ENCODE measurements at places on chromosomes 4 and X.

DNA sequence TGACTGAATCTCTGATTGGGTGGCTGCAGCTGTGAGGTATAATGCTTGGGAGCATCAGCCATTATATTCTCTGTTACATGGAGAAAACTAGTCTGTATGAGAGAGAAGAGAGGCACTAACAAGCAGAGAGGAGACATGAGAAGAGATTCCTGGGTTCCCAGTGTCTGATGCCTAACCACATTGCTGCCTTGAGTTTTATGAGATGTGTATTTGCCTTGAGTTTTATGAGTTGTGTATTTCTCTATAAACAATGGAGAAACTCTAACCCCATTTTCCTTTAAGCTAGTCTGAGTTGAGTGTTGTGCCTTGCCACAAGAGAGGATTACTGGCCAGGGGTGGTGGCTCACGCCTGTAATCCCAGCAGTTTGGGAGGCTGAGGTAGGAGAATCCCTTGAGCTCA is 208.1 kb downstream of the BCOR start:
- DNase-seq: no peak

DNA sequence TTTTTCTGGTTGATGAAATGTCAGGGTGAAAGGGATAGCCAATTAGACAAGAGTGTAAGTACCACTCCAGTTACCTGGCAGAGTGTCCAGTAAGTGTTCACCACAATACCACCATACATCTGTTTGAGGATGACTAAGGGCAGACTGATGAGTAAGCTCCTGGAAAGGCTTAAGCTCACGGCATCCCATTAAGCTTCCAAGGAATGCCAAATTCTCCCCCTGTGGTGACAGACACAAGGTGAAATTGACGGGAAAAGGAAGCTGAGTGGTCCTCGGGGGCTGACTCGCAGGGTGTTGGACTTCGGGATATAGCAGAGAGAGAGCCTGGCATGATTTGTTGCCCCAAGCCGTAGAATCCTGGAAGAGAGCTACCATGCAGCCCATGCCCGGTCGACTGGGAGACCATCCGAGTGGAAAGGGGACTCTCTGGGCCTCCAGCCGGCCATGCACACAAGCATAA is 7.6 kb upstream of the BST1 start:
- no peak for DNase-seq

- no peak for DNase-seq
Measured at GRCh38 chrX:50458483-50458882, 12.1 kb downstream of the DGKK start.

GRCh38 chrX:108091878-108092291 is 307 bp downstream of the ATG4A start:
- DNase-seq: no peak

GRCh38 chr4:118224243-118224829 is 128.5 kb downstream of the PRSS12 start:
- no peak for DNase-seq

- DNase-seq: no peak
Measured at GRCh38 chr4:69116645-69117321, 20.5 kb downstream of the UGT2B7 start.

GRCh38 chrX:53550756-53551463 is 116.7 kb upstream of the HSD17B10 start:
- no peak for DNase-seq

DNA sequence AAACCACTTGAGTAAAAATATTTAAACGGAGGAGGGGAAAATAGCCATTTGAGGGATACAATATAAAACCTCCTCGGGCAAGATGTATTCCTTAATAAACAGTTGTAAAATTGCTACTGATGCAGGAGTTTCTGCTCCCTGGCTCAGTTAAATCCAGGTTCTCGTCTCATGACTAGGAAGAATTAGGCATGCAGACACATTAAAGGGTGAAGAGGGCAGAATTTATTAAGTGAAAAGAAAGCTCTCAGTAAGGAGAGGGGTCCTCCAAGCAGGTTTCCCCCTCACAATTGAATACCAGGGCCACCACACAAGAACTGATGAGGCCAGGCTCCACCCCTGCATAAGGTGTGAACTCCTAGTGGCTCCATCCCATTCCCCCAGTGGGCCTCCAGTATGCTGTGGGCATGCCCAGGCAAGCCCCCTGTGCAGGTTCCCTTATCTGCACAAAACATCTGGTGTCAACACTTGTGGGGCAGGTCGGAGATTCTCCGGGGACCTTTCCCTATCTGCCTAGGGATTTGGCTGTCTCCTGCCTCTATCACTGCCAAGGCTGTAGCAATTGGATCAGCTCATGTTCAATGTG is 80.4 kb downstream of the HS6ST2 start:
- DNase-seq: no peak

DNA sequence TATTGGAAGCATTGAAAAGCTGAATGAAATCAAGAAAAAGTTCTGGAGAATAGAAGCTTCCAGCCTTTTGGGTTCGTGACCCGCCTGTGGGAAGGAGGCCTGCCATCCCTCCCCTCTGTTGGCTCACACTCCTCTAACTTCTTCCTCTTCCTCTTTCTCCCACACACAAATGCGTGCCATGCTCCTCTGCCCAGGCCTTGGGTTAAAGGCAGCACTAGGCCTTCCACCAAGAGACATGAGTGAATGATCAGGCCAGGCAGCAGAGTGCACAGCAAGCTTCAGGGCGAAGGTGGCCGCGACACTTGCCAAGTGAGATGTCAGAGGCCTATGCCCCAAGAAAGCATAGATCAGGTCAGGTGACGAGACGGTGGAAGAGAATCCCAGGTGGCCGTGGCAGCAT is 38.4 kb downstream of the FAM193A start:
- no peak for DNase-seq

DNA sequence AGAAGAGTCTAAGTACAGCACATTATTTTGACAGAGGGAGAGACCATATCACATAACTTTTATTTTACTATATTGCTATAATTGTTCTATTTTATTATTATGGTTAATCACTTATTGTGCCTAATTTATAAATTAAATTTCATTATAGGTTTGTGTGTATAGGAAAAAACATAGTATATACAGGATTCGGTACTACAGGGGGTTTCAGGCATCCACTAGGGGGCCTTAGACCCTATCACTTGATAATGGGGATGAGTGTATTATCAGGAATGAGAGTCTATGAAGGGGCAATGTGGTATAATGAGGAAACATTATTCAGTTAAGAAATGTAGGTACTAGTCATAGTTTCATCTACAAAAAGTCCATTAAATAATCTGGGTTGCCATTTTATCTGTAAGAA is 833.1 kb downstream of the C4orf33 start:
- DNase-seq: no peak

DNA sequence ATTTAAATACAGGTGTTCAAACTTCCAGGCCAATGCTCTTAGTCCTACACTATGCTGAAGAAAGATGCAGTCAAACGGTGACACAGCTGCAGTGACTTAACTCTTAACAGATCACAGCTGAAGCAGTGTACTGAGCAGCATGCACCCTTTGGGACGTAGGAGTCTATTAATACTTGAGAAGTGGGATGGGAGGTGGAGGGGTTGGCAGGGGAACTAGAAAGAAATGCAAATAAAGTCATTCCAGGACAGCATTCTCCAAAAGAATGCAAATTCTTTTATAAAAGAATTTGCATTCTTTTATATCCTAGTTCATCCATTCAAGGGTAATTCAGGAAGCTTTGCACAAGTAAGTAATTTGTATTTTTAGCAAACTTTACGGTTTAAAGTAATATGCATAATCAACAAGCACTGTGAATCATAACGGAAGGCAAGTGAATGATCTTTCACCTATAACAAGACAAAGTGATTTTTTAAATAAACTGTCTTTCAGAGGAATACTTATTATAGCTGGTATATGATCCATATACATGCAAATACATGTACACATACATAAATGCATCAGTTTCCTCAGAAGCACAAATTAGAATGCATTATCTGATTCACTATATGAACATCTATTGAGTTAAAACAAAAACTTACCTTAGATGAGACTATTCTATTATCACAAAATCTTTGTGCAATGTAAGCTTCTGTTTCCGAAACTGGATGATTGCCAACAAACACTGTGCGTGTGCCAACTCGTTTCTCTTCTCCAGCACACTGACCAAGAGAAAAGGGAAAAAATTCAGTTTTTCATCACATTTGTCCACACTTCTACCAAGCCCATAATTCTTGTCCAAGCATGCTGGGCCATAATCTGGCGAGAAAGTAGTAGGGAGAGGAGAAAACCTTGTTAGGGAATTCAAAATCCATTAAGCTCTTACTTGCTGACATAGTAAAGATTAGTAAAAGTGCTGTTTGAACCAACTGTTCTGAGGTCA is 106.5 kb downstream of the ATP11C start:
- no peak for DNase-seq

- DNase-seq: no peak
Measured at GRCh38 chr4:66219401-66219800, 549.1 kb upstream of the EPHA5 start.

- no peak for DNase-seq
Measured at GRCh38 chr4:108637856-108638255, 12.5 kb upstream of the OSTC start.

- no peak for DNase-seq
Measured at GRCh38 chr4:115596265-115597001, 483.0 kb upstream of the NDST4 start.

GRCh38 chr4:154344686-154345085 is 146.9 kb downstream of the DCHS2 start:
- no peak for DNase-seq

GRCh38 chrX:40543661-40544328 is 37.0 kb upstream of the ATP6AP2 start:
- DNase-seq: no peak

DNA sequence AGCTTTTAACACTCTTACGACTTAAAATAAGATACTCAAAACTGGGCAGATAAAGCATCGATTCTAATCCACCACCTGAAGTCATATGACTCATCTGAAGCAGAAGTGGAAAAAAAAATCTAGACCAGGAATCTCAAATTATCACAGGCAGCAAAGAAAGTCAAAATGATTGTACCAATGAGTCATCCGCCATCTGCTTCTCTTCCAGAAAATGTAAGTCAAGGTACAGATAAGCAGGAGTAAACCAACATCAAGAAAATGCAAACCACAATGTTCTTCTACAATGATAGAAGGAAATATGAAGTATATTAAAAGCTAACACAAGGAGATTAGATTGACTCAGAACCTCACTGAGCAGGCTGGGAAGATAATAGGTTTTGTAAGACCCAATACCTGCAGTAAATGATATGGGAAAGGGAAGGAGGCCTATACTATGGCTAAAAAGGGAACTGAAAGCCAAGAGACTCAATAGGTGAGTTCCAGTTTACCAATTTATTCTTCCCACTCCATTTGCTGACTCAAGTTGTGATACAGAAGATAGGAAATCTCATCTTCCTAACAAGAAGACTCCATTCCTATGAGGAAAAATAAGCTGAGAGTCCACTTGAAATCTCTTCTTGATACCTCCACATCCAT is 88.4 kb upstream of the TET2 start:
- no peak for DNase-seq

DNA sequence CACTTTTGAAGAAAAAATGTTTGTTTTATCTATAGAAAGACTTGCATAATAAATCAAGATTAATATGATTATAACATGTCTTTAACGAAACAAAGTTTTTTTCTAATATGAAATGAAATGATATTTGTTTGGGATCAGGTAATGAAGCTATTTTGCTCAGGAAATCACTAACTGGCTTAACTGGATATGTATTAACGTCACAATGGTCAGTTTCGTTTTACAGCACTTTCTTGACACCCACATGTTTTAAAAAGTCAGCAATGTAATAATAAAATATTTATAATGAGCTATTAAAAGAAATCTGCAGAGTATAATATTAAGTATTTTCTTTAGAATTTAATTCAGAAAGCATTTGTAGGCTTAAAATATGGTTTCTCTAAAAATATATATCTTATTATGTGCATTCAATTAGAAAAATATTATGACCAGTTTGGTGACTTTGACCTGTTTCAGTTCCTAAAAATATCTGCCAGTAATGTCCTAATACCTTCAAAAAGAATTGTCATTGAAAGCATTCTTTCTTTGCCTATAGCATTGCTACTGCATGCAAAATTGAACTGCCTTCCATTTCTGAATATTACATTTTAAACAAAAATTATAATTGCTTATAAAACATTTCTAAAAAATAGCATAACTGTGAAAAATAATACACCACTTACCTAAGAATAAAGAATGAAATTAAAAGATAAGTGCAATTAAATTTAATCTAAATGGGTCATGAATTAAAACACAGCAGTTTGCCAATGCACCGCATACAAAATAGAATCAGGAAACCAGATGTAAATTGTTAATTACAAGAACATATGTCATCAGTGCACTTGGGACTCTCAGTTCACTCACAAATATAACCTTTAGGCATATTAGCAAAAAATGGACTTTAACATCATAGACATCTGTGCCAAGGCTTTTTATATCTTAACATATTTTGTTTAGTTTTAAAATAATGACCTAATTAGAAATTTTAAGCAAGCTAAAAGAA is 31.6 kb downstream of the TIGD2 start:
- no peak for DNase-seq

- peak; percentile 73 for DNase-seq
Measured at GRCh38 chr4:81069706-81070331, 39.3 kb downstream of the BMP3 start.

GRCh38 chrX:133953078-133953477 is 32.3 kb downstream of the GPC3 start:
- DNase-seq: no peak

GRCh38 chrX:11064851-11065600 is 46.1 kb upstream of the HCCS start:
- no peak for DNase-seq

DNA sequence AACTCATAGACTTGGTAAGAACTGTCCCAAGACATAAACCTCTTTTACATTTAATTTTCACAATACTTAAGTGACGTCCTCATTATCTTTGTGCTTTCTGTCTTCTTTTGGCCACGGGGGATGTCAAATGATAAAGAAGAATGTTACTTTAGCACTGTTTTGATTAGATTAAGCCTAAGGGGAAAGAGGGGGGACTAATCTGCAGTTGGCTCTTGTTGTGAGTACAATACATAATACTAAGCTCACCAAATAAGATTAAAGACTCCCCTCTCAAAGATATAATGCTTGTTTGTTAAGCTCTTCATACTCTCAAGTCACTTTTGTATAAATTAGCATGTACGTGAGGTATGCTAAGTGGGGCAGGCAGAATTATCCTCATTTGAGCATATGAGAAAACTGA is 36.5 kb downstream of the OCRL start:
- DNase-seq: no peak
